ENCODE measurements at places on chromosomes 3 and 15. TPM values are rescaled to one million over a fixed set of nuclear protein-coding genes. Genes with fewer than 3 reads are reported as not detected.

GRCh38 chr3:152909180-152909883, 74.4 kb downstream of the P2RY1 start:
- H3K36me3 ChIP-seq, result no peaks in the 10 kb centered on the region
- H3K27ac ChIP-seq, result no peak overlapping the region
- no peaks in the 10 kb centered on the region for H3K27me3 ChIP-seq
- no peak for DNase-seq

GRCh38 chr3:188489639-188490405, 335.9 kb downstream of the LPP start:
- no peaks in the 10 kb centered on the region for H3K36me3 ChIP-seq
- no peaks in the 10 kb centered on the region for H3K4me1 ChIP-seq

DNA sequence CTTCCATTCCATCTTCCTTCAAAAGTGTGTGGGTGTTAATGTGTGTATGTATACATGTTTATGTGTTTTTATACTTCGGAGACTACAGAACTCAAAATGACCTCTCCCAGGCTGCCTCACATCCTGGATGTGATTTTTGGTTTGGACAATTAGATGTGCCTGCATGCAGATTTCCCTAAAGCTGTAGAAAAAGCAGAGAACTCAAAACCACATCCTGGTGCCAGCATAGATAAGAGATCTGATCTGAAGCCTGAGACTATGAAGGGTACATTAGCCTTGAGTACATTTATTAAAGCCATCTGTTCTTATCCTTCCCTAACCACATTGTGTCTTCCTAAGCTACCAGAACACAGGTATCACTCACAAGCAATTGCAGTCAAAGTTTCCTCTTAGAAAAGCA, 319.4 kb upstream of the RASGRP1 start:
- no peaks in the 10 kb centered on the region for H3K4me1 ChIP-seq
- DNase-seq, result no peak
- no peak overlapping the region for H3K27ac ChIP-seq
- H3K27me3 ChIP-seq, result no peaks in the 10 kb centered on the region
- H3K36me3 ChIP-seq, result no peaks in the 10 kb centered on the region

DNA sequence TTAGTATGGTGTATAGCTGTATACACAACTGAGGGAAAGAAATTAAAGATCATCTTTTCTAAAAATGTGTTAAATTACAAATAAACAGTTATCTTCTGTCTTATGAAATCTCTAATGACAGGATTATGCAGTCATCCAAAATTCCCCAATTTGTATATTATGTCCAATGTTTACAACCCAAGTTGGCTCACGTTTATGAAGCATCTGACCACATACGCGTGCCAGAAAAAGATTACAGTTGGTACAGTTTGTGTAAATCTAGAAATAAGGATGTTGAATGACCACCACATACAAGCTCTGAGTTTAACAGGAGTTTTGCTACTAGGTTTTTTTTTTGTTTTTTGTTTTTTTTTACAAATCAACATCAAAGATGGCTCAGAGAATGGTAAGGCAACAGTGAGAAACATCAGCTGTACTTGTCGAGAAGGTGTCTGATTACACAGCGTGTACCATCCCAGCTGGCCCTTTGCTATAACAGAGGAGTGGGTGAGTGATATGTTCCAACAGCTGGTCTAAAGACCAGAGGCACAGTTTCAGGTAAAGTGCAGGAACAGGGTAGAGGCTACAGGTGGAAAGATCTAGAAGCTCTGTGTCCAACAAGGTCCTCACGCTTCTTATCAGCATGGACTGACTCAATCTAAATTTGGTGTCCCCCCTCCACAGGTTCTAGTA, 47.1 kb downstream of the USF3 start:
- H3K4me3 ChIP-seq, result no peak overlapping the region
- no peaks in the 10 kb centered on the region for H3K27me3 ChIP-seq
- H3K36me3 ChIP-seq, result no peaks in the 10 kb centered on the region

- no peak overlapping the region for H3K4me3 ChIP-seq
- H3K27ac ChIP-seq, result no peak overlapping the region
- no peaks in the 10 kb centered on the region for H3K36me3 ChIP-seq
- no peaks in the 10 kb centered on the region for H3K27me3 ChIP-seq
- no peak for DNase-seq
These were observed 93.6 kb downstream of the GMNC start for GRCh38 chr3:190768891-190769290.

GRCh38 chr3:24363242-24363641, 131.4 kb downstream of the THRB start:
- H3K4me3 ChIP-seq, result no peak overlapping the region
- peaks cover 7% of the 10 kb centered on the region for H3K4me1 ChIP-seq
- H3K27me3 ChIP-seq, result no peaks in the 10 kb centered on the region
- no peaks in the 10 kb centered on the region for H3K36me3 ChIP-seq
- no peak overlapping the region for H3K27ac ChIP-seq
- DNase-seq, result no peak

Gene COLQ
- total RNA-seq, result 0.85 TPM

DNA sequence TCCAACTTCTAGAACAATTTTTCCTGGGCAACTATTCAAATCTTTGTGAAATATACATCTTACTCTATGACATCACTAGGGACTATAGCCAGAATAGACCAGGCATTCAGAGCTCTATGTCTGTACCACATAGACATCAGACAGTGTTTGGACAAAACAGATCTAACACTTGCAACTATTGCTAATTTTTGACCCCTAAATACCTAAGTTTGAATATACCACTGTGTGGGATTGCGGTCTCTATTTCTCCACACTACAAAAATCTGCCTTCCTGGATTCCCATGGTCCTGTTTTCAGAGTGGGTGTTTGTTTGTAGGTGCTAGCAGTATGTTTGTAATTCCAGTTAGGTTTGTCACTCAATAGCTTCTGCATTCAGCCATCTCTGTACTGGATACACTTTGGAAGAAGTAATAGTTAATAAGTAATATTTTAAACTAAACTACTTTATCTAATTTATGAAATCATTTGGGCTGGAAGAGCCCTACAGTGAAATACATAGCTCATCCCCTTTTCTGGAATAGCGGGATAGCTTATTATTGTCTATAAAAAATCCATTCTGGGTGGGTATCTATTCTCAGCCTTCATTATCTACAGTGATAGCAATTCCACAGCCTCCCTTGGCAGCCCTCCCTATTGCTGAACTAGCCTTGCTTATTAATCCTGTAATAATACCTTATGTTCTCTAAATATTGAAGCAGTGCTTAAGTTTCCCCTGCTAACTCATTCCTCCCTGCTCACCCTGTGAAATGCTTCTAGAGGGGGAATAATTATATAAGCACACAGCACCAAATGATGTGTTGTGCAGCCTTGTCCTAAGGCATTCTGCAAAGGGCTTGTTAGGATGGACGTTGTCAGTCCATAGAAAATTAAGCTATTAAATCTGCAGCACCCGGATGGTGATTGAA, 49.4 kb downstream of the RBMS3 start:
- no peaks in the 10 kb centered on the region for H3K27me3 ChIP-seq
- no peak overlapping the region for H3K4me3 ChIP-seq
- DNase-seq, result no peak
- no peak overlapping the region for H3K27ac ChIP-seq
- no peaks in the 10 kb centered on the region for H3K36me3 ChIP-seq
- no peaks in the 10 kb centered on the region for H3K4me1 ChIP-seq

Gene GCNT3
- 365 TPM for total RNA-seq

Gene DAZL
- not detected for total RNA-seq

- H3K4me1 ChIP-seq, result peaks cover 5% of the 10 kb centered on the region
- peak overlapping the region; percentile 74 for H3K27ac ChIP-seq
- no peak for DNase-seq
These were observed 11.8 kb downstream of the XXYLT1 start for GRCh38 chr3:195259154-195259474.

Gene CSTA
- 1.2 TPM for total RNA-seq

GRCh38 chr3:111332488-111333080, 209.4 kb upstream of the CD96 start:
- H3K27ac ChIP-seq, result no peak overlapping the region
- no peak overlapping the region for H3K4me3 ChIP-seq
- no peaks in the 10 kb centered on the region for H3K4me1 ChIP-seq

Gene FEM1B
- total RNA-seq, result 34.4 TPM

- H3K4me3 ChIP-seq, result no peak overlapping the region
- DNase-seq, result no peak
- no peak overlapping the region for H3K27ac ChIP-seq
- H3K36me3 ChIP-seq, result no peaks in the 10 kb centered on the region
- no peaks in the 10 kb centered on the region for H3K4me1 ChIP-seq
These were observed 40.8 kb downstream of the TMEM45A start for GRCh38 chr3:100533176-100533575.

GRCh38 chr15:87686339-87686738, 570.2 kb downstream of the NTRK3 start:
- H3K4me1 ChIP-seq, result no peaks in the 10 kb centered on the region
- H3K27ac ChIP-seq, result no peak overlapping the region
- H3K4me3 ChIP-seq, result no peak overlapping the region
- no peak for DNase-seq

DNA sequence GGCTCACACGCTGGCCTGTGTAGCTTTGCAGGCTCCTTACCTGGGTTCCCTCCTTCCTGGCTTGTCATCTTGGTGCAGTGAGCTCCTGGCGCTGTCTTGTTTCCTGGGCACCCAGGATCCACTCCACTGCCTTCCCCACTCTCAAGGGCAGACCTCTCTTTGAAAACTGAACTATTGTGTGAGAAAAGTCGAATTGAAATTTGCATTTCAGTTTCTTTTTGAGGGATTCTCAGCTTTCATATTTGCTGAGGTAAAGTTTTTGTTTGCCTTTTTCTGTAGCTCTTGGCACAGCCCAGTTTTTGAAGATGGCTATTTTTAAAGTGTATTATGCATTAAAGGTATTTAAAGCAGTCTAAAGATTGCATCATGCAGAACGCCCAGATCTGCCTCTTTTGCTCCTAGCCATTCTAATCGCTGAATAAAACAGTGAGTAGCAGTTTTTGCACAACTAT, 70.1 kb downstream of the CCK start:
- no peaks in the 10 kb centered on the region for H3K4me1 ChIP-seq
- no peak for DNase-seq
- H3K4me3 ChIP-seq, result no peak overlapping the region

DNA sequence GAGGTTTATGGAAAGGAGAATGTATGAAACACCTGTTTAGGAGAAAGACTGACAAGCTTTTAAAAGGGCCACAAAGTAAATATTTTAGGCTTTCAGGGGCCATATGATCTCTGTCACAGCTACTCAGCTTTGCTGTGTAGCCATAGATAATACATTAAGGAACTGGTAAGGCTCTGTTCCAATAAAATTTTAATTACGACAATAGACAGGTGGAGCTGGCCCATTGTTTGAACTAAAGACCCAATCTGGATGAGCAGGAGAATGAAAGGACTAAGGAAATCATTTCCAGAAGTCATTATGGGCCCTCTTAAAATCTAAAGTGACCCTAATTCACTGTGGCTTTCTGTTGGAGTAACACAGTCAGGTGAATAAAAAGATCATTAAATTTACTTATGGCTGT, 48.5 kb upstream of the SLC12A8 start:
- no peaks in the 10 kb centered on the region for H3K36me3 ChIP-seq
- no peaks in the 10 kb centered on the region for H3K27me3 ChIP-seq
- H3K4me1 ChIP-seq, result peaks cover 4% of the 10 kb centered on the region
- no peak overlapping the region for H3K4me3 ChIP-seq
- no peak for DNase-seq

DNA sequence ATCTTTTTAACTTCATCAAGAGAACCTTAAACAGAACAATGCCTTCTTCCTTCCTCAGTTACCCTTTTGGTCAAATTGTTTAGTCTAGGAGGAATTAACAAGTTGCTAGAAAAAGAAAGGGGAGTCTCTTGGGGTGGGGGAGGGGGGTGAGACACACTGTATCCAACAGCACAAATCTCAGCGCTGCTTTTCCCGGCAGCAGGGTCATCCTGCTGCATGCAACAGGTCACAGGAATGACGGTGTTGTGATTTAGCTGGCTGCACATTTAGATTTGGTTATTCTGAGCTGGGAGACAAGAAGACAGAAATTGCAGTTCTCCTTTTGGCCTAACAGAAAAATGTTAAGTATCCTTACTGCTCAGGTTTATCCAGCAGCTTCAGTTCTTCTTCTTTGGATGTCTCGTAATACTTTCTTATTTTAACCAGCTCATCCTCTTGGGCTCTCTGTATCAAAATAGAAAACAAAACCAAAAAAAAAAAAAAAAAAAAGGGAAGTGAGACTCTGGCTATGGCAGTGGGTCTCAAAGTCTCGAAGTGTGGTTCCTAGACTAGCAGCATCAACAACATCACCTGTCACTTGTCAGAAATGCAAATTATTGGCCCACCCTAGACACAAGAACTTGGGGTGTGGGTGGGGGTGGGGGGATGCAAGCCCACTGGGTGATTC, 190.5 kb downstream of the GREM1 start:
- H3K27me3 ChIP-seq, result no peaks in the 10 kb centered on the region
- H3K4me3 ChIP-seq, result no peak overlapping the region
- no peaks in the 10 kb centered on the region for H3K4me1 ChIP-seq

GRCh38 chr3:179318876-179319275, 4.0 kb upstream of the ZNF639 start:
- no peaks in the 10 kb centered on the region for H3K27me3 ChIP-seq
- peaks cover 8% of the 10 kb centered on the region for H3K4me1 ChIP-seq
- no peak overlapping the region for H3K4me3 ChIP-seq
- no peak for DNase-seq
- no peak overlapping the region for H3K27ac ChIP-seq

Gene TIMP4
- total RNA-seq, result 3.1 TPM

DNA sequence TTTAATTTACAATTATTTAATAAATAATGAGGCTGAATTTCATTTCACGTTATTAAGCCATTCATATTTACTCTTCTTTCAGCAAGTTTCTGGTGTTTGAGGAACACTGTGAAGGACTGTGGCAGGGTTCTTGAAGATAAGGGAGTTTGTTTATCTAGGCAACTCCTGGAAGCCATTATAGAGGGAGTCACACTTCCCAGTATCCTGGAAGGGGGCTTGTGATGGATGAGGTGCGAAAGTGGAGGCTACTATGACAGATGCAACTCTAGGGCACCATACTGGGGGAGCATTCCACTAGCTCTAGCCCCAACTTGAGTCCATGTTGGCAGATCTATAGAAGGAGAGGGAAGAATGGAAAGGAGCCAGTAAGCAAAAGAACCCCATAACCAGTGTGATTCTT, 14.4 kb downstream of the CNOT10 start:
- no peak overlapping the region for H3K4me3 ChIP-seq
- no peak for DNase-seq
- no peaks in the 10 kb centered on the region for H3K4me1 ChIP-seq
- no peak overlapping the region for H3K27ac ChIP-seq
- H3K36me3 ChIP-seq, result no peaks in the 10 kb centered on the region

DNA sequence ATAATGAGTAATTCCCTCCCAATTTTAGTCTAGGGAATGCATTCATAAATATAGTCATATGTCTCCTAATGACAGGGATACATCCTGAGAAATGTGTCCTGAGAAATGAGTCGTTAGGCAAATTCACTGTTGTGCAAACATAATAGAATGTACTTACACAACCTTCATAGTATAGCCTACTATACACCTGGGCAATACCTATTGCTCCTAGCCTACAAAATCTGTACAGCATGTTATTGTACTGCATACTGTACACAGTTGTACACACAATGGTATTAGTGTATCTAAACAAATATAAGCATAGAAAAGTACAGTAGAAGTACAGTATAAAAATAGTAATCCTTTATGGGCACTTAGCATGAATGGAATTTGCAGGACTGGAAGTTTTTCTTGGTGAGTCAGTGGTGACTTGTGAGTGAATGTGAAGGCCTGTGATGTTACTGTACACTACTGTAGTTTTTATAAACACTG, 6.6 kb downstream of the DTWD1 start:
- no peaks in the 10 kb centered on the region for H3K4me1 ChIP-seq
- no peak for DNase-seq
- no peak overlapping the region for H3K4me3 ChIP-seq

- no peak for DNase-seq
- H3K27ac ChIP-seq, result no peak overlapping the region
- no peaks in the 10 kb centered on the region for H3K36me3 ChIP-seq
- no peaks in the 10 kb centered on the region for H3K4me1 ChIP-seq
These were observed 109.6 kb upstream of the ABI3BP start for GRCh38 chr3:101102678-101103296.

Measured in colonic mucosa (tissue), 4 donors.